ENCODE measurements at places on chromosomes 1 and 21. TPM values are rescaled to one million over a fixed set of nuclear protein-coding genes. Genes with fewer than 3 reads are reported as not detected.

The FCN3 gene
- total RNA-seq: 0.14 TPM

The ATF3 gene
- total RNA-seq: 119 TPM

DNA sequence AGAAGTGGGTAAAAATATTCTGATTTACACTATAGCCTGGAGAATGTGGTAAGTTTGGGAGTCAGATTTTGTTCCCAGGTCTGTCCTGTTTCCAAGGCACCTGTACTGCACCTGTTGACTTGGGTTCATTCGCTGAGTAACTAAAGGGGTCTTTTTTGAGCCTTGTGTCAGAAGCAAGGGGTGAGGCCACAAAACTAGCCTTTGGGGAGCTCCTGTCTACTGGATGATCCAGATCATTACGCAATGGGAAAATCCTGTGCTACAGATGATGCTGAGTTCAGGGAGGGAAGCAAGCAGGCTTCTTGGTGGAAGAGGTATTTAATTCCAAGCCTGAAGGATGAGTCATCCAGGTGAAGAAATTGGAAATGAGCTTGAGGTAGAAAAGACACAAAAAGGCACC is 424.0 kb downstream of the MATN1 start:
- DNase-seq: no peak

DNA sequence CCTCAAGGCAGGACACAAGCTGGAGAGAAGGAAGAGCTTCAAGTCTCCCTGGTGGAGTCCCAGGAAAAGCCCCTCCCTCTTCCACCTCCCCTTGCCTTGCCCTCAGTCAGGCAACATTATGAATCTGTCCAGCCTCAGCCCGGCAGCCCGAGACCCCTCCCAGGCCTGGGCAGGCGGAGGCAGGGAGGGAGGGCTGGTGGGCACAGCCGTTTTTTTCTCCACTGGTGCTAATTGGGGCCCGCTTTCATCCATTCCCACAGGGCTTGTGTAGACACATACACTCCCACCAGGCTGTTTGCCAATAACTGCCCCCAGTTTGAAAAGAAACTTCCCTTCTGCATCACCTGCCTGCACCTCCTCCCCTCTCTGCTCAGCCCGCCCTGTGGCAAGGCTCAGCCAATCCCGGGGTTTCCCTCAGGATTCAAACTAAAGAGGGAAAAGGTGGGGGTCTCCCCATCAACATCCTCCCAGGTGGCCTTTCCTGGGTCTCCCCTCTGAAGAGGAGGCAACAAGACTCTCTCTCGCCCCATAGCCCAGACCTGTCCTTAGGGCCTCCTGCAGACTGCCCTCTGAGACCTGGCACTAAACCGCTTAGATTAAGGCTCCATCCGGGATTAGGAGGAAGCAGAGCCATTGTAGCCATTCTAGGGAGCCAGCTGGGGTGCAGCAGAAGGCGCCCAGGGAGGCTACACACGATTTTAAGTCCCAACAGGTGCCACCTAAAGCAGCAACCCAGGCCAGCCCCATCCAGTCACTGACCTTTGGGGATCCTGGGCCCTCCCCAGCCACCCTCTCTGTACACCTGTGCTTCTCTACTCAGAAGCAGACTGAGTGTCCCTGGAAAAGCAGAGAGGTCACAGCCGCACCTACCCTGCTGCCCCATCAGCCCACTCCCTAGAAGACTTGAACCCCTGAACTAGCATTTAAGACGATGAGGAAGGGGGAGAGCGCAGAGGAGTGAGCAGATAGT is 3.5 kb downstream of the IGSF9 start:
- DNase-seq: no peak

GRCh38 chr1:117814856-117815797 is 114.3 kb downstream of the GDAP2 start:
- DNase-seq: no peak

DNA sequence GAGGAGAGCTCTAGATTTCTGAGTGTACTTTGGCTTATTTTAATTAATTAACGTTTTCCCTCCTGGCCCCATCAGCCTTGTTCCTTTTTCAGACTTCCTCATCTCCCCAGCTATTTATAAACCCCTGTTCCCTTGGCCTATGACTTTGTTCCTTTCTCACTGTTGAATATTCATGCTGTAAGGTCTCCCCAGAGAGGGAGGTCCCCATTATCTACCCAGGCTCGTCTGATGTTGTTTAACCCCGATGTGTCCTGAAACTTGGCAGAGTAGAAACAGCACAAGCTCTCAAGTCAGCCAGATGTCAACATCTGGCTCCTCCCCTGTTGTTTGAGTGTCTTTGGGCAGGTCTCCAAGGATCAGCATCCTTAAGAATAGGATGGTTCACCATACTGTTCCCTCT is 153.6 kb downstream of the HIVEP3 start:
- no peak for DNase-seq

DNA sequence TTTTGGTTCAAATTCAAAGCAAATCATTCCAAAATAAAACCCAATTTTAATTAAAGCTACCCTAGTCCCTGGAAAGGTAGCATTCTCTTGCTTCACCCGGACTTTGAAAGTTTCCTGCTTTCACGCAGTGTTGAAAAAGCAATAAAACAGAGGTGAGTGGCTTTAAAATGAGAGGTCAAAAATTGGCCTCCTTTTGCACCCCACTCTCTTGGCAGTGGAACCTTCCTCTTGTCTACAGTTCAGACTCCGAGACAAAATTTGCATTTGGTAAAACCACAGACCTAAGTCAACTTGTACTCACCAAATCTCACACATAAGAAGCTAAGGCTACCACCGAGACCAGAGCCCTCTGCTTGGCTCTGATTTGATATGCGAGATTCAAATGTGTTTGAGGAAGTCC is 252.7 kb downstream of the TTLL7 start:
- no peak for DNase-seq

DNA sequence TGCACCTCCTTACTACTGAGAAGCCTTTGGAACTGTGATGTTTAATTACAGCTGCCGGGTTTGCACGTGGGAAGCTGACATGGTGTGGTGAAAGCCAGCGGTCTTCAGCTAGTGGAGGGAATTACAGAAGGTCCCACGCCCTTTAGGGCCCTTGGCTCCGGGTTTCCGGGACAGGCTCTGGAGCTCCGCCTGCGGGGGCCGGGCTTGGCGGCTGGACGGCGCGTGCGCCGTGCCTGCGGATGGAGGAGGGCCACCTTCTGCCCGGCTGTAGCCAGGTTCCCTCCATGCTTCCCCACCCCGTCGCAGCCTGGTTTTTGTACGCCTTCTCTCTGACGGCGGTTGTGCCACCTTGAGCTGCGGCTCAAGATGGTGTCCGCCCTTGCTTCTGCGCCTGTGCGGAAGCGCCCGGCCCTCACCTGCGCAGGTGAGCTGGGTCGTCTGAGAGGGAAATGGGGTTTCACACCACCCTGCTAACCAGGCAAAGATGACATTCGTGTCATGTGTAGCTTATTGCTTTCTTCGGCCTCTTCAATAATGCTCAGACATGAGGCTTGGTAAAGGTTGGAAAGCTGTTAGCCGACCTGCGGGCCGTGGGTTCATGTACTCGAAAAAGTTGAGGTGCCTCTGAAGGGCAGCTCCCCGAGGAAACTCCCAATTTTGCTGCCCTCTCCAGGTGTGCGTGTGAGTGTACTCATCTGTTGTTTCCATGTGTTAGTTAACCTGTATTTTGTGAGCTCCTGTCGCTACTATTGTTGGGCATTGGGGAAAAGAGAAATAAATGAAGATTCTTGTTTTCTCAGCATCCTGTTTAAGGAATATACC is 36.6 kb upstream of the OPRD1 start:
- DNase-seq: no peak

- DNase-seq: no peak
Observed at GRCh38 chr21:16418226-16418625, 688.4 kb downstream of the USP25 start.

DNA sequence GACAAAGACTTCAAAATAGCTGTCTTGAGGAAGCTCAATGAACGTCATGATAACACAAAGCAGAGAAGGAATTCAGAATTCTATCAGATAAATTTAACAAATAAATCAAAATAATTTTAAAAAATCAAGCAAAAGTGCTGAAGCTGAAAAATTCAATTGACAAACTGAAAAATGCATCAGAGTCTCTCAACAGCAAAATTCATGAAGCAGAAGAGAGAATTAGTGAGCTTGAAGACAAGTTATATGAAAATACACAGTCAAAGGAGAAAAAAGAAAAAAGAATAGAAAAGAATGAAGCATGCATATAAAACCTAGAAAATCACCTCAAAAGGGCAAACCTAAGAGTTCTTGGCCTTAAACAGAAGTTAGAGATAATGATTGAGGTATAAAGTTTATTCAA is 21.0 kb upstream of the UHMK1 start:
- DNase-seq: no peak

The ADAMTS1 gene
- total RNA-seq: 27.1 TPM

GRCh38 chr1:235012436-235013210 is 116.0 kb downstream of the TOMM20 start:
- DNase-seq: no peak

The NR0B2 gene
- total RNA-seq: not detected

- DNase-seq: no peak
Observed at GRCh38 chr1:212518188-212519054, 85.7 kb downstream of the NENF start.

DNA sequence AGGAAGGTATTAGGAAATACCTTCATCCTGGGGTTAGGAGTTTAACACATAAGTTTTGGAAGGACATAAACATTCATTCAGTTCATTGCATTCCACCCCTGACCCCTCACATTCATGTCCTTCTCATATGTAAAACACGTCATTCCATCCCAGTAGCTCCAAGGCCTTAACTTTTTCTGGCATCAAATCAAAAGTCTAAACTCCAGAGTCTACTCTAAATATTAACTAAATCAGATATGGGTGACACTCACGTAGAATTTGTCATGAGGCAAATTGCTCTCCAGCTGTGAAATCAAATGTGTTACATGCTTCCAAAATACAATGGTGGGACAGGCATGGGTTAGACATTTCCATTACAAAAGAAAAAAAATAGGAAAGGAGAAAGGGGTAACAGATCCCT is 298.2 kb upstream of the LRRC7 start:
- DNase-seq: no peak

DNA sequence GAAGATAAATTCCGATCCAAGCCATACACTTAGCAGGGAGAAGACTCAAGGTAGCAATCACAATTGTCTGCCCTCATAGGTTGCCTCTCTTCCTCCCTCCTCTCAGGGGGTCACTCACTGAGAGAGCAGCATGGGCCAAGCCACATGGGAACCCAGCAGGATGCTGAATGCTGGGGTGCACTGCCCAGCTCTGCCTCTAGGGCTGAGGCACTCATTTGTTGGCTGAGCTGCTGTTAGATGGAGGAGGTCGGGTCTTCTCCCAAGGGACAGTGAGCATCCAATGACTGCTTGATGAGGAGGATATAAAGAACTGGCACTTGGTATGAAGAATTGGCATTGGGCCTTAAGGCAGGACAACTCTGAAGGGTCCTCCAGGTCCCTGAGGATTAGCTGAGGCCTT is 418.8 kb downstream of the SIPA1L2 start:
- no peak for DNase-seq

DNA sequence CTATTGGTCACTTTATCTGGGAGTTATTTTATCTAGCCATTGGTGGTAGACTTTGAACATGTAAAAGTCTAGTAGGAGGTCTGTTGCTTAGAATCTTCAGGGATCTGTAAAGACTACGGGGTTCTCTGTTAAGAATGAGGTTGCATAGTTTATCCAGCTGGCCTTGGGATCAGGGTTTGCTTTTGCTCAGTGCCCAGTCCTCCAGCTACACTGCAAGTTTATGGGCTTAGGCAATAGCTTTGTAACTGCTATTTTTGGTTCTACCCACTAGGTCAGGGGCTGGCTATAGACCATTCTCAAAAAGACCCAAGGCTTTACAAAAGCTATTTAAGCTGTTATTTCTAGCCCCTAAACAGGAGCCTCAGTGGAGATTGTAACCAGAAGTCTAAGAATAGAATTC is 9.8 kb downstream of the SH3GLB1 start:
- no peak for DNase-seq

GRCh38 chr1:119015547-119015946 is 27.4 kb upstream of the TBX15 start:
- DNase-seq: no peak

The TRMT13 gene
- total RNA-seq: 17.3 TPM

DNA sequence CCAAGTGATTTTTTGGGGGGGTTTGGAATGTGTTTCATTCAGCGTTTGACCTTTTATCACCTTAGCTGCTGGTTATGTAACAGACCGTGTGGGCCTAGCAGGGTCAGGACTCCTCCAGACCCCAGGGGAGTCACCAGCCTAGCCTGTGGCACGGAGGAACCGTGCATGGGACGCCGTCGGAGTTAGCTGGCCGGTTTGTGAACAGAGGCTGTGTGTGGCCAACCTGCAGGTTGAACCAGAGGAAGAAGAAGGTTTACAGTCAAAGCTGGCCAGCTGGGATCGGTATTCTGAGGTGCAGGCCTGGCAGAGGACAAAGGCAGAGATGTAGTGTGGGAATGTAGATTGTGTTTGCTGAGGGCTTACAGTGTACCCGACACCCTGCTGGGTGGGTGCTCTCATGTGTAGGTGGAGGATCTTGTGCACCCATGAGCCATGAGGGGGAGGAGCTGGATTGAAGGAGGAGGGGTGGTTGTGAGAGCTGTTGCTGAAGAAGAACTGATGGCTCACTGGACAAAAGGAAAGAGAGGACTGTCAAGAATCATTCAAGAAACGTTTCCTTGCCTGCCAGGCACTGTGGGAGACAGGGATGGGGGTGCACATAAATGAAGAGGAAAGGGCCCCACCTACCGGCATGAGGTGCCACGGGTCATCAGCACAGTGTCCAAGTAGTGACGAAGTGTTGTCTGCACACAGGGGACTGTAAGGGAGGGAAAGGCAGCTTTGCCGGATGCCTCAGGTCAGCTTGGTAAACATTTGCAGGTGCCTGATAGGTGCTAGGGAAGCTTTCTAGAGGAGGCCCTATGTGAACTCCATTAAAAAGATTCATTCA is 40.0 kb upstream of the PWP2 start:
- no peak for DNase-seq

DNA sequence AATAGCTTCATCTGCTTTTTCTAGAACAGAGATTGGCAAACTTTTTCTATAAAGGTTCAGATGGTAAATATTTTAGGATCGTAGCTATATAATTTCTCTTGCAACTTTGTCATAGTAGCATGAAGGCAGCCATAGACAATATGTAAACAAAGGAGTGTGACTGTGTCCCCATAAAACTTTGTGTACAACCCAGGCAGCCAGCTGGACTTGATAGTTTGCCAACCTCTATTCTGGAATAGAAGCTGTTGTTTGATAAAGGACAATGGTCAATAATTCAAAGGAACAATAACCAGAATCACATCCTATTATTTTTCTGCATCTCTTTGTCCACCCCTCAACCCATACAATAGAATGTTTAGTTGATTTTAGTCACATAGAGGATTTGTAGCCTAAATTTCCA is 286.7 kb downstream of the LMX1A start:
- no peak for DNase-seq

- DNase-seq: no peak
Observed at GRCh38 chr1:40312238-40313205, 4.6 kb downstream of the COL9A2 start.

The CSDE1 gene
- 1,426 TPM for total RNA-seq

DNA sequence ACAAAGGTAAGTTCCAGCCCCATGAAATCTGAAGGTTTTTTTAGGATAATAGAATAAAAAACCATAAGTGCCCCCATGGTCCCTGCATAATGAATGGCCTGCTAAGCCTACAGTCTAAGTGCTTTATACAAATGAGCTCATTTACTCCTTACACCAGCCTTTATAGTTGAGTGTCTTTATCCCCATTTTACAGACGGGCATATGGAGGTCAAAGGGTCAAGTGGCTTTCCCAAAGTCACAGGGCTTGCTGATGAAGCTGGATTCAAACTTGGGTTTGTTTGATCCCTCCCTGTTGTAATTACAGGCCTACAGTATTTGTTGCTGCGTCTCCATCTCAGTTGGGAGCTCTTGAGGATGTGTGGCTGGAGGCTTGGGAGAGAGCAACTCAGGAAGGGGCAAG is 28.3 kb upstream of the ARHGEF10L start:
- no peak for DNase-seq

The PADI2 gene
- total RNA-seq: 6.4 TPM

GRCh38 chr1:94550800-94551241 is 9.3 kb upstream of the F3 start:
- no peak for DNase-seq
